ENCODE measurements at places on chromosomes 7 and 10.

DNA sequence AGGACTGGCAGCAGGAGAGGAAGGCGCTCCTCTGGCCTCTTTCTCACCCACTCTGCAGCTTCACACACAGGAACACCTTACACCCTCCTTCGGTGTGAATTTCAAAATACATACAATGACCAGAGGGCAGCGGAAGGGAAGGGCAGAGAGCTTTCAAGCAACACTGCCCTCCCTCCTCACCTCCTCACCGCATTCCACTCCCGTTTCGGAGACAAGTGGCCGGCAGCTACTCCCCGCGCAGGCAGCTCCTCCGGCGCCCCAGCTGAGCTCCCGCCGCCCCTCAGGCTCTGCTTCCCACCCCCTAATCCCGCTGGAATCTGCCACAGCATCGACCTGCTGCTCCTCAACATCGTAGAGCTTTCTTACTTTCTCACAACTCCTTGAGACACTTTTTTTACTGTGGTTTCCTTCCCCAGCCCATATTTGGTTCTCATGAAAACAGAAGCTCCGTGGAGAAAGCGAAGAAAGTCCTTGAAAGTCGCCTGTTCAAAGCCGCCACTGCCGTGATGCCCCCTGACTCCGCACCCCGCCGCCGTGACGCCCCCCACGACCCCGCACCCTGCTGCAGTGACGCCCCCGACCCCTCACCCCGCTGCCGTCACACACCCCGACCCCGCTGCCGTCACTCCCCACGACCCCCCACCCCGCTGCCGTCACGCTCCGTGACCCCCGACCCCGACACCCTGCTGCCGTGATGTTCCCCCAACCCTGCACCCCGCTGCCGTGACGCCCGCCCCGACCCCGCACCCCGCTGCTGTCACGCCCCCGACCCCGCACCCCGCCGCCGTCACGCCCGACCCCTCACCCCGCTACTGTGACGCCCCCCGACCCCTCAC lies 14.6 kb upstream of the GPER1 start:
- DNase-seq: no peak

DNA sequence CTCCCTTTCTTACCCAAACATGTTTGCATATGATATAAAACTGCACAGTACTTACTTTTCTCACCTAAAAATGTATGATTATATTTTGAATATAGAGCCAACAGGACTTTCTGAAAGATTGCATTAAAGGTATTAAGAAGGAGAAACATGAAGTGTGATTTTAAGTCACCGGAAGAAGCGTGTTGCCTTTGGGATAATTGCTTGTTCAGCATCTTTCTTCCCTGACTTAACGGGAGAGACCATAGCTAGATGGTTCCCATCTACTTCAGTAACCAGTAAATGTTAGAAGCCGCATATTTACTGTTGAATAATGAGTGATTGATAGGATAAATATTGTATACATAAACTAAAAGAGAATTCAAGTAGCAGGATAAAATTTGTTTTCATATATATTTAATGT lies 197.1 kb downstream of the NRG3 start:
- DNase-seq: no peak

DNA sequence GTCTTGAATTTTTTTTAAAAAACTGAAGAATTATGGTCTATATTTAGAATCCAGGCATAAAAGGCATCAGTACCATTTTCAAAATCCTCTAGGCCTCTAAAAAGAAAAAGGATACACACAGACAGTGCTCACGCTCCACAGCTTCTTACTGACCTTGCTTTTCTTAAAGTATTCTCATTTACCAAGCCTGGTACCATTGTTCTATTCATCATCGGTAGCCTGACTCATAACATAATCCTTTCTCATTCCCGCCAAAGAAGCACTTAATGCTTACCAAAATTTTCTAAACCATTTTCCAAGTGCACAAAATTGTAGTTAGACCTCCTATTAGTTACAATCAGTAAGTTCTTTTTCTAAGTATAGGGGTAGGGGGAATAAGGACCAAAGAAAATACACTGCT lies 54.6 kb downstream of the ATE1 start:
- peak; percentile 3 for DNase-seq

- no peak for DNase-seq
Measured at GRCh38 chr10:44473146-44473545, 88.2 kb upstream of the CXCL12 start.

DNA sequence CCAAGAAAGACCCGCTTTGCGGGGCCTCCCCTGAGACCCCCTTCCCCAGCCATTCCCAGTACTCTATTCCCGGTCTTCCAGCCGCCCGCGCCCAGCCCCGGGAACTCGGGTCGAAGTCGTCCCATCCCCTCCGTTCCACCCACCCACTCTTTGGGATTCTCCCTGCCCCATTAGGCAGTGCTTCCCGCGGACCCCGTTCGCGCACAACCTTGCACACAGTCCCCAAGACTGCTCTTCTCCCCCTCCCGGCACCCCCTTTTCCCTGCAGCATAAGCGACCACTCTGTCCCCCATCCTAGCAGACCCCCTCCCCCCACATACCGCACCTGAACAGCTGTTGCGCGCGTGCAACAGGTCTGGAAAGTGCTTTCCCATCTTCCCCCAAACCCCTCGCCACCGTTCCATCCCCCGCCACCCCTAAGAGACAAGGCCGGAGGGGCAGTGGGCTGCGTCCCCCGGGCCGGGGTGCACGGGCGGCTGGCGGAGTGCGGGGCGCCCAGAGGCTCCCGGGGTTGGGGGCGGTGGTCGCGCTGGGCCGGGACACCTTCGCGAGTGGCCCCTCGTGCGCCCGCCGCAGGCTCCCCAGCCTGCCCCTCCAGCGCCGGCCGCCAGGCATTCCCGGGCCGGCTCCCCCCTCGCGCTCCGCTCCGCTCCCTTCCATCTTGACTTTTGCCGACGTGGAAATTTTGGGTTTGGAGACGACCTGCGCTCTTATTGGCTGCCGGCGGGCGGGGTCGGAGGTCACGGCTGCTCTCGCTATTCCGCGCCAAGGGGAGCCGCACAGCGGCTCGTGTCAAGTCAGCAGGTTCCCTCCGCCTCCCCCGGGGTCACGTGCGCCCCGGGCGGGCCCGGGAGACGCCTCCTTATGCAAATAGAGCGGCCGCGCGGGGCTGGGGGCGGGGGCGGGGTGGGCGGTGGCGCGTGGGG lies 201.2 kb upstream of the NFE2L3 start:
- peak; percentile 90 for DNase-seq

DNA sequence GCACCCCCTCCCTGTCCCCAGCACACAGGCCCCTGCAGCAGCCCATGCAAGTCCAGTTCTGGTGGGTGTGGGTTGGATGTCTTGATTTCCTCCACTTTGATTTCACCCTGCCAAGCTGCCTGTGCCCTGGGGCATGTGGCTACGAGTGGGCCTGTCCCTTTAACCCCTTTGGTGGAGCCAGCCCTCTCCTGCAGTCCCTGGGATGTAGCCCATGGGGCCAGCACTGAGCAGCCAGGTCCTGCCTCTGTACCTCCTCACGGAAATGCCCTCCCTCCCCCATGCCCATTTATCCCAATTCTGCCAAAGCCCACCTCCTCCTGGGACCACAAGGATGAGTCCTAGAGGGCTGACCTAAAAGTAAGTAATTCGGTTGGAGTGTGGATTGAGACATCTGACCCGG lies 11.9 kb downstream of the COL13A1 start:
- DNase-seq: no peak

- no peak for DNase-seq
Measured at GRCh38 chr10:86339226-86339865, 27.2 kb downstream of the GRID1 start.

DNA sequence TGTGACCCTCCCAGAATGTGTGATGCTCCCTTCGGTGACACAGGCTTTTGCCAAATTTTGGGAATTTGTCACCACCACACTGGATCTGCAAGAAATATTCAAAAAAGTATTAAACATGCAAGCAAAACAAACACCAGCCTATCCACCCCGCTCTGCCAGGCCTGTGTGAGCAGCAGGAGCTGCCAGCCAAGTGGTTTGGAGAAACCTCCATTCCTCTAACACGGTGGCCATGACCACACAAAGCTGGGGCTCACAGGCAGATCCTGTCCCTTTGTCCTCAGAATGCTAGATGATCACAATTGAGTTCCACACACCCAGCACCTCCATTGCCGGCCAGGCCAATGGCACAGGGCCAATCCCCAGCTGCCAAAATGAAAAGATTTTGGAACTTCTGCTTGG lies 261.9 kb upstream of the PPP2R2D start:
- no peak for DNase-seq

GRCh38 chr7:4749363-4749762 lies 26.1 kb upstream of the AP5Z1 start:
- DNase-seq: no peak

DNA sequence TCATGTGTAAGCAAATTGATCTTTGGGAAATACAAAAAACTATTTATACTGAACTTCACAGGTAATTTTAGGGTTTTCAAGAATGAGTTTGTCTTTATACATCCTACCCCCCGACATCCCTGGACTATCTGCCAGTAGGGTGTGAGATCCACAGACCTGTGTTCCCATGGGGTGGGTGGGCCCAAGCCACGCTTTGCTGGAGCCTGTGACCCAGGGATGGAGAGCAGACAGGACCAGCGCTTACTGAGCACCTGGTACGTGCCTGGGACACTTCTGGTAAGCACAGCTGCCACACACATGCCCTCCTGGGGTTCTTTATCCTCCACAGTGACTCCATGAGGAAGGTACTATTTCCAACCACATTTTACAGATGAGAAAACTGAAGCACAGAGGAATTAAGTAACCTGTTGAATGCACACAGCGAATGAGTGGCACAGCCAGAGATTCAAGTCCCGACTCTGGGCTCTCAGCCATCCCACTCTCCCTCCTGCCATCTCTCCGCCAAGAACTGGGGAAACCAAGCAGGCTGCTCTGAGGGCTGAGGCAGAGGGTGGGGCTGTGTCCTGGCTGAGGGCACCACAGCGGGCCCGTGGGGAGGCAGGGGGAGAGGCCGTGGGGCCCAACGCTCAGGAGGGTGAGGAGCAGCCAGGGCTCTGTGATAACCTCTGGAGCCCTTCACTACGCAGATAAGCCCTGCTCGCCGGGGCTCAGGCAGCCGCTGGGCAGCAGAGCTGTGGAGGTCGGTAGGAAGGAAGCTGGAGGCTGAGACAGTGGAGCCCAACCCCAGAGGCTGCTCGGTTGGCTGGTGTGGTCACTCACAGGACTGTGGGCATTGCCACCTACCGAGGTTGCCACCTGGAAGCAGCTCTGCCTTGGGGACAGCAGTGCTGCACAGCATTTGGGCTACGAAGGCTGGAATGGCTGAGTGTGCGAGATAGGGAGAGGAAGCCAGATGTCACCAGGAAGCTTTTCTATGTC lies 124.2 kb downstream of the ARHGAP22 start:
- no peak for DNase-seq

- no peak for DNase-seq
Measured at GRCh38 chr10:58282615-58283014, 13.7 kb downstream of the CISD1 start.

GRCh38 chr10:11787846-11788245 lies 35.3 kb upstream of the PROSER2 start:
- DNase-seq: no peak

DNA sequence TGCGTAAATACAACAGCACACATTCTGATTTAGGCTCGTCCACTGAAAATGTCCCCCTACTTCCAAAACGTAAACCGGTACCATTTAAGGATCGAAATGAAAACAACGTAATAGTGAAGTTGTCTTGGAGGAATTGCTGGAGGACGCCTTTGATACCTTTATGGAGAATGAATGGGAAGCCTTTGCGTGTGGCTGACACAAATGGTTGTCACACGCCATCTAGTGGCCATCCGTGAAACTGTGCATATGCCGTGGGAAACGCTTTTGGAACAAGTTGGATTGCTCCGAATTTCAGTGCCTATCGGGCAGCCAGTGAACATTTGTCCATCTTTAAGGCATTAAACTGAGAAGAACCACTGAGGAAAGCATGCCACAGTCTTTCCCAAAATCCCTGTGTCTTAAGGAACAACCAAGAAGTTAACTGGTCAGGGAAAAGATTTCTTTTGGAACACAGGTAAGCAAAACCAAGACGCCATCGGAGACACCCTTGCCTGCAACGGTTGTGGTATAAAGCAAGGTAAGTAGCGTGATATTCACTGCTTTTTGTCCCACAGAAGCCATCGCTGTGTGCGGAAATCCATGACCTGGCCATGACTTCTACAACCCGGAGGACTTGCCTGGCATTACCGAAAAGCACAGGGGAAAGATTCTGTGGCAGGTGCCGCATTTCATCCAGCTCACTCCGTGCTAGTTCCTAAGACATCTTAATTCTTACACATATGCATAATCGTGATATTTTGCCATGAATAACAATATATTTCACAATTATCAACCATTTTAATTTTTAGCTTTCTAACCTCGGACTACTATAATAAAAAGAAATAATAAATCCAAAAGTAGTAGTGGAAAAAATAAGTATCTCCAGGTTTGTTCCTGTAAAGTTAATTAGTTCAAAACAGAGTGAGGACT lies 100.6 kb downstream of the FAM204A start:
- peak; percentile 81 for DNase-seq

DNA sequence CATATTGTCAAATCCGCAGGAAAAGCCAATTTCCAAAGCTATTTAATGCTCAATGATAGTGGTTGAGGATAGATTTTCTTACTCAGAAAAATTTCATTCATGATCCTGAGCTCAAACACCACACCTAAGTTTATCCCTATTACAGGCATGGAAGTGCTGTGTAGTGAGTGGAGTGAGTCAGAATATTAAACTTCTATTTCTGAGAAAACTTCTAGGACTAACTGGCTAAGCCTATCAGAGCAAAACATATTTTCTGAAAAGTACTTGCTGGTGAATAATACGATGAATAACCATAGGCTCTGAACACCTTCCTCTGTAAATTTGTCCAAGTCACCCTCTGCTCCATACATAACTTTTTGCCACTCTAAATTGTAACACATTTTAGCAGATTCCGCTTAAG lies 221.5 kb downstream of the SUGCT start:
- peak; percentile 47 for DNase-seq

DNA sequence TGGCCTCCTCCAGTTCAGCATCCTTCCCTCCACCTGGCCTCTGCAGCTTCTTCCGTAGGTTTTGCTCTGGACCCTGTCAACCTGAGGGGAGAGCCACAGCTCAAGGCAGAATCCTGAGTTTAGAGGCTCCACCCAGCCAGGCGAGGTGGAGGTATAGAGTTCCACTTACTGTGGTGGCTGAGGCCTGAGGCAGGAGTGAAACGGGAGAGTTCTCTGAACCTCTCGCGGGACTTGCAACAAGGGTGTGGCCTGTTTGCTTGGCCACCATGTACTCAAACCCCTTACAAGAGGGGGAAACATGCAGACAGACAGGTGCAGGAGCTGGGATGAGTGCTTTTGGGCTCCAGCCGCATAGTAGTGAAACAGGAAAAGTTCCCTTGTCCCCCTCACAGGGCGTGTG lies 154.0 kb upstream of the C7orf33 start:
- DNase-seq: no peak

GRCh38 chr10:13608246-13608853 lies 21.6 kb downstream of the PRPF18 start:
- DNase-seq: no peak

GRCh38 chr7:39741942-39742623 lies 118.7 kb downstream of the RALA start:
- DNase-seq: no peak

GRCh38 chr10:46273506-46274477 lies 13.0 kb upstream of the ANTXRL start:
- DNase-seq: no peak

DNA sequence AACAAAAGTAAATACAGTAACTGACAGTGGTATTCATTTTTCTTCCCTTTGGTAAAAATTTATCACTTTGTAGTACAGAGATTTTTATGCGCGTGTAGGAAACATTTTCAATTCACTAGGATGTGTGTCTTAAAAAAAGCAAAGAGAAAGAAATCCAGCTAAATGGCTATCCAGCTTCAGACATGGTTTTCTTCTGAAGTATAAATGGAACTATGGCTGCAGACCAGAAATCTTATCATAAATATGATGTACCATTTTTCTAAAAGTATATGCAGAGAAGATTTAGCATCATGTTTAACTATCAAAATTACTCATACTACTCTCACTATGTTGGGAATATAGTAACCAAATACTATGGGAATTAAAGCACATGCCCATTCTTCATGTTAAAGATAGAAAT lies 328.4 kb upstream of the SMIM30 start:
- DNase-seq: no peak

Measured in fibroblast of upper back skin (primary cell).